ENCODE measurements at places on chromosomes 2 and 18.

GRCh38 chr18:61910101-61910500 lies 17.3 kb upstream of the RNF152 start:
- no peak for DNase-seq

DNA sequence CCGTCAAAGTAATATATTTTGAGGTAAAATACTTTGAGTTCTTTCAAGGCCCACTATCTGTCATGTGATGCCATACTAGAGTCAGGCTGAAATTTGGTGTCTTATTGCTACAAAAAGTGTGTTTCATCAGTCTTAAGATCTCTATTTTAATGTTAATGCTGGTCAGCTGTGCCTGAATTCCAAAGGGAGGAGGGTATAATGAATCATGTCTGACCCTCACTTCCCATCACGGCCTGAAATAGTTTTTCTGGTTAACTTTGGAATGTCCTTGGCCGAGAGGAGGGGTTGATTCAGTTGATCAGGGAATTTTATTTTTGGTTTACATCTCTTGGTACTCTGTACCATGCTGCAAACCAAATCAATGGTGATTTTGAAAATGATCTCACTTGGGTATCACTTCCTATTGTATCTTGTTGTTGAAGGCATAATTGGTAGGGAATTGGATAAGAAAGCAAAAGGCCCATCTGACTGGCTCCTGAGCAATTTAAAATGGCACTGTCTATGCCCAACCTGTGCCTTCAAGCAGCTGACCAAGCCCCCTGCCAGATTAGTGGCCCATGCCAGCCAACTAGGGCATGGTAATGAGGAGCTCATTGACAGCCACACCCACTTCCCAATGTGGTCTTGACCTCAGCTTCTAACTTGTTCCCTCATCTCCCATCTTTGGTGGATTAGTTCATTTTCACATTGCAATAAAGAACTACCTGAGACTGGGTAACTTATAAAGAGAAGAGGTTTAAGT lies 6.1 kb upstream of the SLC35F5 start:
- no peak for DNase-seq

DNA sequence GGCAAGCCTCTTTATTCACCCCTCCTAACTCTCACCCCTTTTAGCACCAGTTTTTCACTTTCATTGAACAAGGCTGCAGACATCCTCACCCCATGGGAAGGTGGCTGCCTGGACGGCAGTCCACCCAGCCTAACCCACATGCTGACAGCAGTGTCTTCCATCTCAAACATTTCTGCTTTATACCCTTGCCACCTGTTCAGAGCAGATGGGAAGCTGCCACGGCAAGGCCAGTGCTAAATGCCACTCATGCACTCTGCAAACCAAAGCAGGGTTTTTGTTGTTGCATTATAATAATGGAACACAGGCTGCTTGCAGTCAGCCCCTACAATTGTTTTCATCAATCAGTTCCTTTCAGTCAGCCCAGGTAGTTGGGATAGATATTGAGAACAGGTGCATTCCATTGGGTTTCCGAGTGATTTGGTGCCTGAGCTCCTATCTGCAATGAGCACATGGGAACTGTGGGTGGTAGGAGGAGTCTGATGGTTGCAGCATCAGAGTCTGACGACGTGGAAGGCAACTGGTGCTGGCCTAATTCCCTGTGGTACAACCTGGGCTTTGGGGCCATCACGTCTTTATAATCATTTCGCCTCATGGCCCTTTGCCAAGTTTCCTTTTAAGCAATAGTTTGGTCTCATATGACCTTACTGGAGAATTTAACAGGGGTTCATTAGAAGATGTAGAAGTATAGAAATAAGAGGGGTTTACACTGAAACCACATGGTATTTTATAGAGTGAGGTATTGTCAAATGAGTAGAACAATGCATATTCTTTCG lies 252.5 kb upstream of the SP5 start:
- no peak for DNase-seq

DNA sequence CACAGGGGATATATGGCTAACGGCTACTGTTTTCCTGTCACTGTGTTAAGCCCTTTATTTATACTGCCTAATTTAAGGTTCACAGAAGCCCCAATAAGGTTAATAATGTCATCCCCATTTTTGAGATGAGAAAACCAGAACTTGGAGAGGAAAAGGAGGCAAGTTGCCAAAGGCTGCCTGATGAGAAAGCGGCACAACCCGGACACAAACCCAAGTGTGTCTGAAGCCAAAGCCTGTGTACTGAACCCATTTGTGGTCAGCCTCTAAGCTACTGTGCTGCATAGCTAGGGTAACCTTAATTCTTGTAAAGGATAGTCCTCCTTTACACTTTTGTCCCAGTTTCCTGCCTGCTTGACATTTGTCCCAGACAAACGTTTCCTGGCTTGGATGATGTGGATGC lies 954.7 kb upstream of the FANCL start:
- no peak for DNase-seq

DNA sequence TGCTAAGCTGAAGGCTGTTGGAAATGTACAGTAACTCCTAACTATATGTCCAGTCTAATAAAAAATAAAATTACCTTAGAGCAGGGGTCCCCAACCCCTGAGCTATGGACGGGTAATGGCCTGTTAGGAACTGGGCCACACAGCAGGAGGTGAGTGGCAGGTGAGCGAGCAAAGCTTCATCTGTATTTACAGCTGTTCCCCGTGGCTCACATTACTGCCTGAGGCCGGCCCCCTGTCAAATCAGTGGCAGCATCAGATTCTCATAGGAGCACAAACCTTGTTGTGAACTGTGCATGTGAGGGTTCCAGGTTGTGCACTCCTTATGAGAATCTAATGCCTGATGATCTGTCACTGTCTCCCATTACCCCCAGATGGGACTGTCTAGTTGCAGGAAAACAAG lies 73.1 kb upstream of the CXCR4 start:
- no peak for DNase-seq

GRCh38 chr2:70767699-70768589 lies at the start of gene ADD2:
ADD2 (minus strand) TSS chr2:70768200; CDS start chr2:70706408, 61,792 bp downstream.
- peak; percentile 80 for DNase-seq

DNA sequence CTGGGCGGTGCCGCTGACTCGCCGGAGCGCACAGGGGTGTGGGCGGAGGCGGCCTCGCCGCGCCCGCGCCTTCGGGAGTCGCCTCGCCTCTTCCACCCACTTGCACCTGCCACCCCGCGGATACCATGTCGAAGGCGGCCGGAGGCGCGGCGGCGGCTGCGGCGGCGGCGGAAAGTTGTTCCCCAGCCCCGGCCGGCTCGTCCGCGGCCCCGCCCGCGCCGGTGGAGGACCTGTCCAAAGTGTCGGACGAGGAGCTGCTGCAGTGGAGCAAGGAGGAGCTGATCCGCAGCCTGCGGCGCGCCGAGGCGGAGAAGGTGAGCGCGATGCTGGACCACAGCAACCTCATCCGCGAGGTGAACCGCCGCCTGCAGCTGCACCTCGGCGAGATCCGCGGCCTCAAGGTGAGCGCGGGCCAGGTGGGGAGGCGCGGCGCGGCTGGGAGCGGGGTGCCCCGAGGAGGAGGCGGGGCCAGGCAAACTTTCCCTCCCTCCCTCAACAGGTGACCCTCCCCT lies 766 bp downstream of the CCDC85A start:
- DNase-seq: peak; percentile 4

DNA sequence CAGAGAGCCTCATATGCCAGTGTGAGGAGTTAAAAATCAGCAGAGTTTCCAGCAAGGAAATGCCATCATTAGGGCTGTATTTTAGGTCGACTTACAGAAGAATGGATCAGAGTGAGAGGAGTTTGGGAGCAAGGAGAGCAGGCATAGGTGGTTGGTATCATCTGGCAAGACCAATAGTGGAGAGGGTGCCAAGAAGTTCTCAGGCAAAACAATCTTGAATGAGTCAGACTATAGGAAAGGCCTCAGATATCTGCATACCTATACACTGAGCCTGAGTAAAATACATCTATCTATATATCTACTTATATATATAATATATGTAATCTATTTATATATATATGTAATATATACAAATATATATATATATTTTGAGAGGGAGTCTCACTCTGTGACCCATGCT lies 57.3 kb downstream of the TMEFF2 start:
- no peak for DNase-seq

DNA sequence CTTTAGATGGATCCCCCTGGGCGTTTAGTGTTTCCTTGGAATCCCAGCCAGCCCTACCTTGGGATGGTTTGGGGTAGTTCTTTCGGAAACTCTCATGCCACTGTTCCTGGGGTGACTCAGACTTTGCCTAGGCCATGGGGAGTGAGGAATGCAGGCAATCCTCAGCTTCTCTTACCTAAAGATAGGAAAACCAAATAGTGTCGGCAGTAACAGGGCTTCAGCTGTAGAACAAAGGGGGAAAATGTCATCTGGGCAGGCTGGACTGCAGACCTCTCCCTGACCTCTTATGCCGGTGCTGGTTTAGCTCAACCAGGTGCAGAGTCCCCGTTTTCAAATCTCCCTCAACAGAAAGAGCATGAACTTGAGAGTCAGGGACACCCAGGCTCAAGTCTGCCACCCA lies 252.1 kb downstream of the TSN start:
- DNase-seq: no peak

- no peak for DNase-seq
These were observed 19.0 kb upstream of the SERTAD2 start for GRCh38 chr2:64672708-64673107.

DNA sequence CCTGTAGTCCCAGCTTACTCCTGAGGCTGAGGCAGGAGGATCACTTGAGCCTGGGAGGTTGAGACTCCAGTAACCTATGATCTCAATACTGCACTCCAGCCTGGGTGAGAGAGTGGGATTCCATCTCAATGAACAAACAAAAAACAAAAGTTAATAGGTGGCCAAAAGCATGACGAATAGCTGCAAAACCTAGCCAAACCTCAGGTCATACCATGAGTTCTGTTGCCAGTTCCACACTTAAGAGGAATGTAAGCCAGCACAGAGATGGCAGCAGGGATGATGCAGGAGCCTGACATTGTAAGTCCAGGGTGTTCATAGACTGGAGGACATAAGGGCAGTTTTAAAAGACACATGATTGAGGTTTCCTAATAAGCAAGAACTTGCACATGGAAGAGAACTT lies 55.3 kb upstream of the RMDN2 start:
- DNase-seq: no peak

DNA sequence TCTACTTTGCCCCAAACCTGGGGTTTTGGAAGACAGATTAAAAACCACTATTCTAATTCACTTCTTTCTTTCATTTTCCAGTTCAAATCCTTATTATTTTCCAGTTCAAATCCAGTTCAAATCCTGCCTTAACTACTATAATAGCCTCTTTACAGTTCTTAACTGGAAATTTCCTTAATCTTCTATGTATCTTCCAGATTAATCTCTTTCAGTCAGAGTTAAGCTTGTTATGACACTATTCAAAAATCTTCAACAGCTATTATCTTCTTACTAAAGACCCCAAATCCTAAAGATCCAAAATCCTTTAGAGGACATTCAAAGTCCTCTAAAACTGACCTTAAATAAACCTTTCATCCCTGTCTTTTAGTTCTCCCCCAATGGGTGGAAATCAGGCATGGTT lies 30.1 kb downstream of the EIF2AK3 start:
- DNase-seq: no peak

DNA sequence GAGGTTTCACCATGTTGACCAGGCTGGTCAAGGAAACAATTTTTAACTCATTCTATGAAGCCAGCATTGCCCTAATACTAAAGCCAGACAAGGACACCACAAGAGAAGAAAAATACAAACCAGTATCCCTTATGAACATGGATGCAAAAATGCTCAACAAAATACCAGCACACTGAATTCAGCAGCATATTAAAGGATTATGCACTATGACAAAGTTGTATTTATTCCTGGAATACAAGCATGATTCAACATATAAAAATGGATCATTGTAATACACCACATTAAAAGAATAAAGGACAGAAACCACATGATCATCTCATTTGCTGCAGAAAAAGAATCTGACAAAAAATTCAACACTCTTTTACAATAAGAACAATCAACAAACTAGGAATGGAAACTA lies 138.7 kb downstream of the RAB3GAP1 start:
- DNase-seq: no peak

GRCh38 chr2:143205106-143205764 lies 76.0 kb downstream of the ARHGAP15 start:
- peak; percentile 13 for DNase-seq

GRCh38 chr2:175595139-175595538 lies 406.9 kb downstream of the LNPK start:
- no peak for DNase-seq

DNA sequence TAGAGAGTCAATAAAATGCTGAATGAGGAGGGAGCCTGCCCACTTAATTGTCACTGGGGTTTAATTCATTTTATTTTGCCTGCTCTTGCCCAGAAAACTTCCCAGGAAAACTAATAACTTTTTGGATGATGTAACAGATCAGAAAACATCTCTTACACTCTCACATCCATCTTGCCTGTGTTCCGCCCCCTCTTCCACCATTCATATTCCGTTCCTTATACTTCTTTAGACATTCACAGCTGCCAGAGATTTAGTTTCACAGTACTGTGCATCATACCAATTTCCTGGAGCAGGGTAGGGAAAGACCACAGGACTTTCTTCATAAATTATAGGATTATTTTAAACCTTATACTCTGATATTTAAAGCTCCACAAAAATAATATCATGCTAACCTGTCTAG lies 776.1 kb upstream of the SOX11 start:
- DNase-seq: no peak

DNA sequence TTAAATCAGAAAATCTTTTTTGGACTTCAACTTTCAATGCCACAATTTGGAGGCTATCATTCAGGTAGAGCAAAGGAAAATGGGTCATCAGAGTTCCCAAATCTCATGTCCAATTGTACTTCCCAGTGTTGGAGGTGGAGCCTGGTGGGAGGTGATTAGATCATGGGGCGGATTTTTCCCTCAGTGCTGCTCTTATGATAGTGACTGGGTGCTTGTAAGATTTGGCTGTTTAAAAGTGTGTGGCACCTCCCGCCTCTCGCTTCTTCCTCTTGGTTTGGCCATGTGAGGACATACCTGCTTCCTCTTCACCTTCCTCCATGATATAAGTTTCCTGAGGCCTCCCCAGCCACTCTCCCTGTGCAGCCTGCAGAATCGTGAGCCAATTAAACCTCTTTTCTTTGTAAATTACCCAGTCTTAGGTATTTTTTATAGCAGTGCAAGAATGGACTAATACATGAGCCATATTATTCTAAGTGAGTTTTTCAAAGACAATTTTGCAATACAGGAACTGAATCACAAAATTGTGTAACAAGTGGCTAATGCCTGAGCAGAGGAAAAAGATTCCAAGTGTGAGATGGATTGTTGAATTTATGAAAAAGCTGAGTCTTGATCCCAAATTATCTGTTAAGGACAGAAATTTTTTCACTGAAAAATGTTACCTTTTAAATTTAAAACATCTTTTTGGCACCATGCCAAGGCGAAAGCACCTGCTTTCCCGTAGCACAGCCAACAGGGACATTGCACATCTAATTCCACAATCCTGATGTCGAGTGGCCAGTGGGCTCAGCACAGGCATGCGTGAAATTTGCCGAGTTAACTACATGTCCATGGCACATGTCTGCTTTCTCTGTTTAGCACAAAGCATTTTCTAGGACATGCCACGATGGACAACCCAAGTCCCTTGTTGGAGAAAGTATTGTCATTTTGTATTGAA lies 150.9 kb downstream of the COL6A3 start:
- no peak for DNase-seq

Measured in lung (tissue), 17 donors.